ENCODE measurements at places on chromosomes 5 and 9.

DNA sequence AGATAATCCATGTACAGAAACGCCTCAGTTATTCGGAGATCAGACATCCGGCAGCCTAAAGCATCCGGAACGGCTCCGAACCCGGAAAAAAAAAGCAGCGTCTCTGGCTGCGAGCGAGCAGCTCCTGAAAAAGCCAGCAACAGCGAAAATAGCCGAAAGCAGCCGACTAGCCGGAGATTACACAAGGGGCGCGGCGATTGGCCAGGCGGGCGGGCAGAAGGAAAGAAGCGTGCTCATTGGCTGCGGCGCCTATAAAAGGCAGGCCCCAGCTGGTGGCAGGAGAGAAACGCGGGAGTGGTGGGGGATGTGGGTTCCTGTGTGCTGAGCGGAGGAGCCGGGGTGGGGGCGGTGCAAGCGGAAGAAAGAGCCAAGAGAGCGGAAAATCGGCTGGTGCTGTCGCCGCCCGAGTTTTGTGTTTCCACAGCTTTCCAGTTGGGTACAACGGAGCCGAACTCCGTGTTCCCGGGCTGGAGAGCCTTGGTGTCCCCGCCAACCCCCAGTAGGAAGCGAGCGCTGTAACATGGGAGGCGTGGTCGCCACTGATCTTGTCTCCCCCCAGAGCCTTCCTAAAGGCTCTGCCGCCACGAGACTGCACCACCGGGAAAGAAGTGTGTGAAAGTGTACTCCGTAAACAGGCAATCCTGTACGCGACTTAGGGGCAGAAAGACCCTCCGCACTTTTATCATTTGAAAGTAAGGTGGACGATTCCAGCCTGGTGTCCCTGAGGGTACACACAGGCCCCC is at the start of gene ARL15:
Gene ARL15 (minus strand): TSS at position 141 of the 743 bp plus-strand sequence.
- peak; percentile 97 for DNase-seq

DNA sequence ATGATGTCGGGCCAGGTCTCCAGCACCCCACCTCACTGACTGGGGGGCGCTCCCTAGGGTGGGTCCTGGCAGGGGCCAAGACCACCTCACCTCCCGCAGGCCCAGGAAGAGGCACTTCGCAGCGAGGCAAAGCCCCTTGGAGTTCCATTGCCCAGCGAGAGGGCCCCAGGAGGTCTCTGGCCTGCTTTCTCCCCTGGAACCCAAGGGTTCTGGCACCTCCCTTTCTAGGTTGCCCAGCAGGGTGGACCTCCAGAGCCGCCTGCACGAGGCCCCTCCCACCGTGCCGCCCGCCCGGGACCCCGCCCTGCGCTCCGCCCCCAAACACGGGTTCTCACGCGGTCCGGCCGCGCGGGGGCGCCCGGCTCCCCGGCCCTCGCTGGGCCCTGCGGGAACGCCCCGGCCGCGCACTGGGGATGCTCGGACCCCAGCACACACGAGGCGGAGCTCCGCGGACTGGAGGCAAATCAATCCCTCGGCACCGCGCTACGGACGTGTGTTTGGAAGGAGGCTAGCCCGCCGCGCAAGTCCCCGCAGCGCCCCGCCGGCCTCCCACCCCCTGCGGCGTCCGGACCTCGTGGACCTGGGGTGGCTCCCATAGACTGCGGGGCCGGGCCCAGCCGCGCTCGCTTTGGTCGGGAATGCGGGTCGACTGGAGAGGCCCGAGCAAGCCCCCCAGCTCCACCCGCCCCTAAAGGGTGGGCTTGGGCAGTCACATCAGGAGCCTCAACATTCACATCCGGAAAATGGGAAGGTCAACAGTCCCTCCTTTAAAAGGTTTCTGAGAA is 99.5 kb upstream of the LMX1B start:
- peak; percentile 38 for DNase-seq

DNA sequence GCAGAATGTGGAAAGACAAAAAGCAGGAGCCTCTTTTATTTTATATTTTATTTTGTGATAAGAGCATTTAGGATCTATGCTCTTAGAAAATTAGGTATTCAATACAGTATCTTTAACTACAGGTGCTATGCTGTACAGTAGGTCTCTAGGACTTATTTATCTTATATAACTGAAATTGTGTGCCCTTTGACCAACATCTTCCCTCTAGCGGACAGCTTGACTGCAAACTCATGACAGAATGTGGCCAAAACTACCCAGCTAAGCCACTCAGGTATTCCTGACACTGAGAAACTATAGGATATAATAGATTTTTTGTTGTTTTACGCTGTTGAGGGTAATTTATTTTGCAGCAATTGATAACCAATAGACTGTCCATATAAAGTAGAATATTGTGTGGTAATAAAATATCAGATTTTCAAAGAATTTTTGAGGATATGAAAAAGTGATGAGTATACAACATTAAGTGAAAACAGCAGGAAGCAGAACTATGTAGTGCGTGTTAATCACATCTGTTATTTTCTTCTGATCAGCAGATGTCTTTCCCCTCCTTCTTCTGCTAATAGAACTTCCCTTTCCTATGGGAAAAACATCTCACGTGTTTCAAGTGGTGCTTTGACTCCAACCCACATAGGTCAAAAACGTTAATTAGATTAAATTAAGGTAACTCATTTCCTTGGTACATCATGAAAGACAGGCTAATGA is 69.9 kb upstream of the SELENOP start:
- no peak for DNase-seq

- peak; percentile 3 for DNase-seq
Measured at GRCh38 chr9:96327694-96328352, 25.8 kb upstream of the HSD17B3 start.

DNA sequence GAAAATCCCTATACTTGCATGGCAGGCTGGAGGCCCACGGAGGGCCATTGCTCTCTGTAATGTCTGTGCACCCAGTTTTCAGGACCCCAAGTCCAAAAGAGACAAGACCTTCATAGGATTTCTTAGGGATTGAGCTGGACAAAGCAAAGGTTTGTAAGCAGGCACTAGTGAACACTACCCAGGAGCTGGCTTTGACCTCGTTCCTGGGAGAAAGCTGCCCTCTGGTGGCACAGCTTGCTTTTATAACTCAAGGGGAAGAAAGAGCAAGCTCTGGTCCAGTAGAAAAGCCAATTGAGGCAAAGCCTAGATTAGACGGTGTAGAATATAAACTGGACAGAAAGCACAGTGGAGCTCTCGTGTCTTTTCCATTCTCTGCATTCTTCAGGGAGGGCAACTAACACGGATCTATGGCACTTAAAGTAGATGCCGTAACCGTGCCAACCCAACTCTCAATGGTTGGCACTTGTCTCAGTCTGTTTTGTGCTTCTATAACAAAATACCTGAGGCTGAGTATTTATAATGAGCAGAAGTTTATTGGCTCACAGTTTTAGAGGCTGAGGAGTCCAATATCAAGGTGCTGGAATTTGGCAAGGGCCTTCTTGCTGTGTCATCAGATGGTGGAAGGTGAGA is 7.9 kb downstream of the GABRP start:
- DNase-seq: no peak

GRCh38 chr5:13632676-13633075 is 311.8 kb downstream of the DNAH5 start:
- no peak for DNase-seq

DNA sequence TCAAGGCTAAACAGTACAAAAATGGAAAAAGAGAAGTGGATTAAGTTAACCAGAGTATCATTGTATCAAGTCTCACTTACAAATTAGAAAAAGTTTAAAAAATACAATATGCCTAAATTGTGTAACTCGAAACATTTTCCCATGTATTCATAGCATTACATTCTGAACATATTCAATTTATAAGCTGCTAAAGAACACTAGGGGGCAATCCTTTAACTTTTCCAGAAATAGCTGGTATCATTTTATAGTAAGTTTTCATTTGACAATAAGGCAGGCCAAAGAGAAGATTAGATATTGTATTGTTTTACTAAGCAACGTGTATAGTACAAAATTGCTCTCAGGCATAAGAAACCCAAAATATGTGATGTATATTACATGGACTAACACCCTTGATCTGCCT is 234.6 kb downstream of the ADGRV1 start:
- no peak for DNase-seq
